ENCODE measurements at places on chromosomes 6 and 20.

DNA sequence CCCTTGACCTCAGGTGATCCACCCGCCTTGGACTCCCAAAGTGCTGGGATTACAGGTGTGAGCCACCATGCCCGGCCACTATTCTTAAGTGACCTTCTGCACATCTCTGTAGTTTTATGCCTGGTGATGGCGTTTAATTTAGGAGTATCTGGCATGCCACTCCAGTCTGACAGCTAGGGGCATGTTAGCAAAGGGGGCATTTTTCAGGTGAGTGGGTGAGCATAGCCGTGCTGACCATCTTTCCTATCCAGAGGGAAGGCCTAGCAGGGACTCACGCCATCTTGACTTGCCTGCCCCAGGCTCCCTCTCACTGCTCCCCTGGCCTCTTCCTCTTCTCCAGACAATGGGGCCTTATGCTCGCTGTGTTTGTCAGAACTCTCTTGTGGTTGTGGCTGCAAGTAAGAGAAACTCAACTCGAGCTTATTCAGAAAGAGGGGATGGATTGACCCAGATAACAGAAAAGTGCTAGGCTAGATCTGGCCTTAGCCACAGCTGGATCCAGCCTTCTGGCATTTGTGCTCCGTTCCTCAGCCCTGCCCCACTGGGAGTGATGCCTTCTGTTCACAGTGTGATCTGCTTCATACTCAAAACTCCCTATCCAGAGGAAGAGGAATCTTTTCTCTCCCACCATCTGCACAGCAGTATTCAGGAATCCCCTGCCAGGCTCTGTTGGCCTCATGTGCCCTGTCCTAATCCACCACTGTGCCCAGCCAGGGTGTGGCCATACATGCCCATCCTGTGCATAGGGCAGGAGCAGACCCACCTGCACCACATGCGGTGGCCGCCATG lies 174.5 kb upstream of the AKAP12 start:
- no peak for DNase-seq

- DNase-seq, result no peak
Measured at GRCh38 chr20:32201296-32201976, 6.1 kb downstream of the PLAGL2 start.

DNA sequence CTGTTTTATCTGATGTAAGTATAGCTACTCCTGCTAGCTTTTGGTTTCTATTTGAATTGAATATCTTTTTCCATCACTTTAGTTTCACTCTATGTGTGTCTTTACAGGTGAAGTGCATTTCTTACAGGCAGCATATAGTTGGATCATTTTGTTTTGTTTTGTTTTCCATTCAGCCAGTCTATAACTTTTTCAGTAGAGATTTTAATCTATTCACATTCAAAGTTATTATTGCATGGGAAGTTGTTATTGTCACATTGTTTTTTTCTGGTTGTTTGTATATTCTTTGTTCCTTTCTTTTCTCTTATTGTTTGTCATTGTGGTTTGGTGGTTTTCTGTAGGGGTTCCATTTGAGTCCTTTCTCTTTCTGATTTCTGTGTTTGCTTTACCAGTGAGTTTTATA lies 151.2 kb downstream of the PDE10A start:
- no peak for DNase-seq

DNA sequence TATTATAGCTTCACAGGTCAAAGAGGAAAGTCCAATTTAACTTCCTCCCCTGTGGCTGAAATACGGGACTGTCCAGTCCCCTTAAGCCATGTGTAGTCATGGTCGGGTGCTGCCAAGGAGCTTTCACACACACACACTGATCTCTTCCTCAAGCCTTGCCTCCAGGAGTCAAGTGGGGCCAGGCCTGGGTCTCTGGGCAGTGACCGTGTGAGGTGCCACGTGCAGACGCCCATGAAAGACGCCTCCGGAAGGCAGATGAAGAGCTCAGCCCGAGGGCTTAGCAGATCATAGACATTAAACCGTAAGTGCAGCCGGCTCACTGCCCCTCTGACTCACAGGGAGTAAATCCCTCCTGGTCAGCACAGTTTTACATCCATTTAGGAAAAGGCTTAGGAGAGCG lies 4.2 kb downstream of the GABRR2 start:
- no peak for DNase-seq

- DNase-seq, result no peak
Measured at GRCh38 chr6:111757342-111757741, 115.9 kb downstream of the FYN start.

Measured in activated naive CD4-positive, alpha-beta T cell treated with anti-CD3 and anti-CD28 coated beads, Interleukin-2, amount 50 U/mL, for 16 hours (primary cell).